ENCODE measurements at places on chromosomes 7 and 10.

DNA sequence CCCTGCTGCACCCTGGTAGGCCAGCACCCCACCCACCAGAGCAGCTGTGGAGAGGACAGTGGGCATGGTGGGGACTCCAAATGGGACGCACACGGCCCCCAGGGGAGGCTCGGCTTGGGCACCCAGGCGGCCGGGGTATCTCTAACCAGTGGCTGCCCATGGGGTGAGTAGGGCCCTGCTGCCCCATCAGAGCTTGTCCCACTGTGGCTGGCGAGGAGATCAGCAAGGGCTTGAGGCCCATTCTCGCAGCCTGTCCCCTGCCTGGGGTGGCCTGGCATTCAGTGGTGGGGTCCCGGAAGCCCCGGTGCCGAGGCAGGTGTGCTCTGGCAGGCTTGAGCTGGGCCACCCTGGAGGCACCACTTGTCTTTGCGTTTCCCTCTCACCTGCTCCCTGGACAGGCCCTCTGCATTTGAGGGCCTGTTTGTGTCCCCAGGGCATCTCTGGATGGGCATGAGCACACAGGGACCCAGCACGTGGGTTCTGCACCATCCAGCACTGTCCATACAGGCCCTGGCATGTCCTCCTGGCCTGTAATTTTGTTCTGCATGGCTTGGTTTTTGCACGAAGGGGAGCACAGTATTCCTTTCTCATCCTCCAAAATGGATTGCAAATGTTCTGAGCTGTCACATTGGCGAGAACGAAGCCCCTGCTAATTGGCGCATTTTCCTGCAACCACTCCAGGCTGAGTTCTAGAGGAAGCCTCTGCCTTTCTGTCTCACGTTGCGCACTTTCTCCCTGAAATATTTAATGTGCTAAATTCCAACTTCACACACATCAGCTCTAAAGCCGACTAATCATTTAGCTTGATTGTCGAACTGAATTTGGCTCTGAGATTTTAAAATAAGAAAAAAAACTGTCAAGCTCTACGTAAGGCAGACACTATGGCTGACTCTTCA, 27.2 kb downstream of the PWWP2B start:
- DNase-seq: no peak

GRCh38 chr10:116769791-116770190, 27.4 kb upstream of the HSPA12A start:
- no peak for DNase-seq

- DNase-seq: no peak
Observed at GRCh38 chr10:49649936-49650723, 29.3 kb upstream of the C10orf53 start.

GRCh38 chr7:34849986-34850385, 187.3 kb downstream of the DPY19L1 start:
- DNase-seq: no peak

DNA sequence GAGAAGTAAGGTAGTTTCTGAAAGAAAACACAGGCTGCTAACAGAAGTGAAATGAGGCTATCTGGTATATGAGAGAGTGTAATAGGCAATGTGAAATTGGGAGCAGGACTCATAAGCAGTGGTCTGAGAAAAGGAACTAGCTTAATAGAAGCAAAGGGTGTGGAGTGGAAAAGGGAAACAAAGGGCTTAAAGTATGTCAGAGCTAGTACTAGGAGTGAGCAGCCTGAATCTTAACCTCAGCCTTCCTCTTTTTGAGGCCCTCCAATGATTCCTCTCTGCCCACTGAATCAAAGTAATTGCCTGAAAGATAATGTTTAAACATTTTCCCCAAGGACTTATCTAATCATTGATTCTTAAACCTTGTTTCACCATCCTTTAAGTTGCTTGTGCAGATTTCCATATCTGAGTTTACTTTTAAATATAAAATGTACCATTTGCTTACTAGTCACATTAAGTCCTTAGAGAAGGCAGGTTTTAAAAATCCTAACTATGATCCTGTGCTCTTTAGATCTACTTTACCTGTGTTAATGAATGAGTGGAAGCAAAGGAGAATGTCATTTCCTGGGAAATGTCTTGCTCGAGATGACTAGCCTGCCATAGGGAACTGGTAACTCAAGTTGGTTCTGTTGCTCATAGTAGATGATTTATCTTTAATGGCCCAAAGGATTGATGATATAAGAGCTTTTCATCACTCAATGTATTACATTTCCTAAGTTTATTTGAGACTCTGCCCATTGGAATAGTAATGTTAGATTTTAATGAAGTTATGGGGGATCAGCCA, 155.0 kb downstream of the SKAP2 start:
- DNase-seq: no peak

GRCh38 chr7:151833213-151833651, 43.7 kb downstream of the PRKAG2 start:
- no peak for DNase-seq

GRCh38 chr7:143221286-143221685, 551 bp upstream of the TAS2R40 start:
- no peak for DNase-seq

- DNase-seq: no peak
Observed at GRCh38 chr7:47588704-47589225, 6.9 kb upstream of the TNS3 start.

DNA sequence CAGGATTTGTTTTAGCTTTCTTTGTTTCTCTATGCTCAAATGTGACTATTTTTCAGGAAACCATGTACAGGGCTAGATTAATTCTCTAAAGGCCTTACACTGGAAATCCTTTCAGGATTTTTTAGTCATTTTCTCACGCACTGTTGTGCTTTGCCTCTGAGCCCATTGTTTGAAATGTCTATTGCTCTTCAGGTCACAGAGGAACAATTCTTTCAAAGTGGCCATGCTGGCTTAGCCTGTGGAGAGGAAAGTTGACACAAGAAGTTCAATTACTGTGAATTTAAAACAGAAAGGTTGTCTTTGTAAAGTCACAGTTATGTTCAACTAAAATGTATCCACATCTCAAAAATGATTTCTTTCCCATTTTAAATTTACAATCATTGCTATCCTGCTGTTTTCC, 1071.7 kb upstream of the POT1 start:
- no peak for DNase-seq

Data from nucleus accumbens (tissue), 56 donors.